AG09309 (cell line): ENCODE measurements at places on chromosomes 1 and 21.

DNA sequence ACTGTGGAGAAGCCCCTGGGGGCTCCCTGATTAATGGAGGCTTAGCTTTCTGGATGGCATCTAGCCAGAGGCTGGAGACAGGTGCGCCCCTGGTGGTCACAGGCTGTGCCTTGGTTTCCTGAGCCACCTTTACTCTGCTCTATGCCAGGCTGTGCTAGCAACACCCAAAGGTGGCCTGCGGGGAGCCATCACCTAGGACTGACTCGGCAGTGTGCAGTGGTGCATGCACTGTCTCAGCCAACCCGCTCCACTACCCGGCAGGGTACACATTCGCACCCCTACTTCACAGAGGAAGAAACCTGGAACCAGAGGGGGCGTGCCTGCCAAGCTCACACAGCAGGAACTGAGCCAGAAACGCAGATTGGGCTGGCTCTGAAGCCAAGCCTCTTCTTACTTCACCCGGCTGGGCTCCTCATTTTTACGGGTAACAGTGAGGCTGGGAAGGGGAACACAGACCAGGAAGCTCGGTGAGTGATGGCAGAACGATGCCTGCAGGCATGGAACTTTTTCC is 24.8 kb downstream of the PCSK9 start:
- DNase-seq: no peak

GRCh38 chr1:36203027-36203553 is 21.2 kb upstream of the THRAP3 start:
- DNase-seq: no peak

DNA sequence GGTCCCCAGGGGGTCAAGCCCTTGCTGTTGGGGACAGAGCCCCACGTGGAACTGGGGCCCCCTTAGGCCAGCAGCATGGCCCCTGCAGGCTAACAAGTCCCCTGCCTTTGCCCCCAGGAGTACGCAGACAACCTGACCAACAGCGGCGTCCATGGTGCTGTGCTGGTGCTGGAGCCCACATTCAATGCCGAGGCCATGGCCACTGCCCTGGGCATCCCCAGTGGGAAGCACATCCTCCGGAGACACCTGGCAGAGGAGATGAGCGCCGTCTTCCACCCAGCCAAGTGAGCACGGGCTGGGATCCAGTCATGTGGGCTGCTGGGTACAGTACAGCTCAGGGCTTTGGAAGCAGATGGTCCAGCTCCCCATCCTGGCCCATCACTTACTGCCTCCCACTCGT is 49.6 kb upstream of the TMEM51 start:
- no peak for DNase-seq

GRCh38 chr1:171643156-171643555 is 9.3 kb downstream of the MYOC start:
- no peak for DNase-seq

DNA sequence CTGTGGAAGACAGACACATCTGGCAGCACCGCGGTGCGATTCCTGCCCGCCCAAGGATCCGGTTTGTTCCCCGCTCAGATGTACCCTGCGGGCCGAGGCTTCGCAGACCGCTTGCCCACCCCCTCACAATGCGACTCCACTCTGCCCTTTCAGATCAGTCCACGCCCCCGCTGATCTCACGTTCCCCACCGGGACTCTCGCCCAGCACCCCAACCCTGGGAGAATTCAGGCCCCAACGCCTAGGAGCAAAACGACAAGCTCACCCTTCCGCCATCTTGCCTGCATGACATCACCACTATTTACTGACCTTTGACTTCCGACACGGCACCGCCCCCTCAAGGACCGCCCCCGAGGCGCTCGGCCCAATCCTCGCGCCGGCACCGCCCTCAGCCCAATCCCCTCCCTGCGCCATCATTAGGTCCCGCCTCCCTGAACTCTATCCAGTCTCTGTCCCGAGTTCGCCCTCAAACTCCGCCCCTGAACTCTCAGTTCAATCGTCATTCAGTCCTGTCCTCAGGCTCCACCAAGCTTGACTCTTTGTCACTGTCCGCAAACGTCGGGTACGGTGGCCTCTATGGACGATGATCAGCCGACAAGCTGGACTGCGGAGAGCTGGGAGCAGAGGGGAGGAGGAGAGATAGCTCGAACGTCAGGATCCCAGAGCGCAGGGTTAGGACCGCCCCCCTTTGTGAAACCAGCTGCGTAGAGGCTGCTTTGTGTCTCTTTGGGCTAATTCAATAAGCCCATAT is at the start of gene BSDC1:
TSS of gene BSDC1 (minus strand) at position 301 of the 749 bp plus-strand sequence. CDS start at position 274, 27 bp downstream.
- peak; percentile 86 for DNase-seq

DNA sequence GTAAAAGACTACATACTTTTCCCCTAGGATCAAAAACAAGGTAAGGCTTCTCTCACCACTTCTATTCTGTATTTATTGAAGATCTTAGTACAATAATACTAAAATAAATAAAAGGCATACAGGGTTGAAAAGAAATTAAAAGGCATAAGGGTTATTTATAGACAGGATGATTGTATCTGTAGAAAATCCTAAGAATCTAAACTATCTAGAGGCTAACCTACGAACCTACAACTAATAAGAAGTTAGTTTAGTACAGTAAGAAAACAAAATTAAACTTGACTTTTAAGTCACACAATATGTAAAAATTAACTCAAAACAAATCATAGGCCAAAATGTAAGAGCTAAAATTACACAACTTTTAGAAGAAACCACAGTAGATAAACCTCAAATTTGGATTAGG is 50.4 kb upstream of the ADAM30 start:
- no peak for DNase-seq

GRCh38 chr1:55529017-55529416 is 313.9 kb upstream of the USP24 start:
- DNase-seq: no peak

DNA sequence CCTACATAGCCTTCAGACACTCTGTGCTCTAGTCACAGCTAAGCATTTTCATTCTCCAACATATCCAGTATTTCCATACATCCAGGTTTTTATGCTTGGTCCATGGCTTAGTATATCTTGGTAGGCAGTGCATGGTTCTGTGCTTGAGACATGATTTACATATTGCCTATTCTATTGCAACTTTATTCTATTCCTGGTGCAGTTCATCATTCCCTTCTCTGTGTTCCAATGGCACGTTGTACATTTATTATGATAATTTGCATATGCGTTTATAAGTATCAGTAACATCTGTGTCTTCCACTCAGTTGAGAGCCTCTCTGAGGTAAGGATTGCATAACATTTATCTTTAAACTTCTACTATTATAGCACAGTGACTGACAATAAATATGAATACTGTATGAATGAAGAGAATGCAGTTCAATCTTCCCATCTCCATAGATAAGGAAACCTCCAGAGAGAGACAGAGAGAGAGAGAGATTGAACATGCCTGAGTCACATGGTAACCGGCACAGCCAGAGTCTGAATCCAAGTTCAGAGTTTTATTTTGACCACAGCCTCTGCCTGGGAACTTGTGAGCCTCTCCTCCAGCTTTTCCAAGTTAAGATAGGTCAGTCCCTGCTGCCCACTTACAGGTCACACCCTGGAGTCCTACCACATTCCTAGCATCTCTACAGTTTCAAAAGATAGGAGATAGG is 41.5 kb downstream of the PLPPR5 start:
- DNase-seq: no peak

- DNase-seq: no peak
Measured at GRCh38 chr1:31839662-31840343, 24.0 kb upstream of the SPOCD1 start.

GRCh38 chr1:194394676-194395075 is 1208.3 kb upstream of the B3GALT2 start:
- no peak for DNase-seq

GRCh38 chr1:180926164-180926981 is 13.7 kb downstream of the KIAA1614 start:
- DNase-seq: no peak

DNA sequence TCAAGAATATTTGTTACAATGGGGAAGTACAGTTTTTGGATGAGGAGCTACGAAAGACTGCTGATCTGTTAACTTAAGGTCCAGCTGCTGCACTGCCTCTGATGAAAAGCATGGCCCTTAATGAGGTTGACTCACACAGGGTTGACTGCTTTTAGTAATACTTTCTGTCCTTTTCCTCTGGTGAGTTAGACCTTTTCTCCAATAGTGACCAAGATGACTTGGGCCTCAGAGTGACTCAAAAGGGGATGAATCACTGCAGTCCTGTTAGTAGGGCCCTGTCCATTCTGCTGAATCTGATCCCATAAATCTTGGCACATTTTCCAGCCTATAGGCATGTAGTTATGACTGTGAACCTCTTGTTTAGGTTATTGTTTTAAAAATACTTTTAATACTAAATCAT is 2.7 kb downstream of the DISP1 start:
- DNase-seq: peak; percentile 80

GRCh38 chr1:222732216-222733159 is 4.5 kb upstream of the FAM177B start:
- DNase-seq: no peak

GRCh38 chr21:29124645-29125044 is 5.8 kb upstream of the MAP3K7CL start:
- DNase-seq: no peak

DNA sequence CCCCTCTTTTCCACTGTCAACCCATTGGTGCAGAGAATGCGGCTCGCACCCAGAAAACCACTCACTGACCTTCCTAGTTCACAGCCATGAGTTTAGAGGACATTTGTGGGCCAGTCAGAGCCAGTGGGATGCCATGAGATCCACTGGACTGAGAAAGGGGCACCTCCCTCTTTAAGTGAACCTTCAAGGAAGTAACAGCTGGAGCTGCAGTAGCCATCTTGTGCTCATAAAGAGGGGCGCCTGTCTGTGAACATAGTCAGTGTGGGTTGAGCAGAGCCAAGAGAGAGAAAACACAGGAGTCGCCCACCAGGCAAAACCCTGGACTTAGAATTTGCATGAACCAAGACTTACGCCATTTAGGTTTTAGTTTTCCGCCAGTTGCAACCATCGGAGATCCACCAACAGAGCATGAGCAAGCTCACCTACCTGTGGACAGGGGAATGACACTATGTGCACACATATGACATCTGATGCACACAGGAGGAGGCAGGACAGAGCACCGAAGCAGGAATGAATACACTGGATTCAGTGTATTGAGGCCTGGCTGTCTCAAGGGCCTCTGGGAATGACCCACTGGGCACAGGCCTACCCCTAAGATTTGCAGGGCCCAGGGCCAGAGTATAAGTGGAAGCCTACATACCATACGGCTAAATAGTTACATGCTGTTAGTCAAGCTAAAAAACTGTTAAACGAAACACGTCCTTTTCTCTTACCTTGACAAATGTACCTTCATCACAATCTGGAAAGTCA is 151.6 kb downstream of the GRIK3 start:
- DNase-seq: no peak

GRCh38 chr1:189513091-189513490 is 964.6 kb downstream of the BRINP3 start:
- DNase-seq: no peak

DNA sequence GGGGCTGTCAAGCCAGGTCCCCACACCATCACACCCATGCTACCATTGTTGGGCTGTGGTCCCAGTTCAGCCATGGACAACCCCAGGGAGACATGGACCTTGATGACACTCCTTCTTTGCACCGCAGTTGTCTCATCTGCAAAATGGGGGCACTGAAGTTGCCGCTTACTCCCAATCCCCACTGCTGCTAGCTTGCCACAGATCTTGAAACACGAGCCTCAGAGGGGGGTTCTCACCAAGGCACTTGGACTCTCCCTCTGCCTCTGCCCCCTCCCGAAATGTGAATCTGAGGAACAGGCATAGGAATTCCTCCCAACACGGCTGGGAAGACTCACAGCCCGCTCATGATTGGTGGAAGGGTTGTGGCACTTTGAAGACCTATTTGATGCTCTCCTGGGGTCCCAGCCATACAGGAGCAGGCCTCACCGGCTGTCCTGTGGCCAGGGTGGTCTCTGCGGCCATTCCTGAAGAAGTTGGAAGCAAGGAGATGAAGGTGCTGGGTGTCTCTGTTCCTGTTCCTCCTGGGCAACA is 31.1 kb downstream of the RUNX3 start:
- no peak for DNase-seq

GRCh38 chr21:45844181-45844580 is 137.4 kb upstream of the COL6A1 start:
- no peak for DNase-seq

GRCh38 chr1:15531003-15531402 is 4.4 kb downstream of the DNAJC16 start:
- no peak for DNase-seq

GRCh38 chr21:34205811-34206571 is 132.6 kb downstream of the MRPS6 start:
- peak; percentile 18 for DNase-seq

DNA sequence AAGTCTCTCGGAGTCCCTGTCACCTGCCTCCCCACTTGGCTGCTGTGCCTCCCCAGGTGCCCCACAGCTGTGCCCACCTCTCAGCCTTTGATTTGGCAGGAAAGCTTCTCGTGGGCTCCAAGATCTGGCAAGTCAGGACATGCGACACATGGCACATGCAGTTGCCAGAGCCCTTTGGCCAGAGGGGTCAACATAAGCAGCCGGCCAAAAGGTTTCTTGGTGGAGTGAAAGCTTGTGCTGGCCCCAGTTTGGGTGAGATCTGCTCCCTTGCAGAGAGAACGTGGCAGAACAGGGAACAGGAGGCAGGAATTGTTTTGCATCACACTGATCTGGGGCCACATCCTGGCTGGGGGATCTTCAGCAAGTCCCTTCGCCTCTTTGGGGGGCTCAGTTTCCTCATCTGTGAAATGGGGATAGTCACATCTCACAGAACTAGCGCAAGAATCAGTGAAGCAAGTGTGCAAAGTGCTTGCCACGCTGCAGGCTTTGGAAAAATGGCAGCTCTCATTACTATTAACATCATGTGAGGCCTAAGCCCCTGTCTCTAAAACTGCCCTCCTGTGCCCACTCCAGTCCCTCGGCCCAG is 232.6 kb downstream of the TRABD2B start:
- no peak for DNase-seq

GRCh38 chr1:202571719-202572339 is 138.4 kb downstream of the SYT2 start:
- no peak for DNase-seq

- DNase-seq: no peak
Measured at GRCh38 chr1:187527346-187527745, 698.6 kb downstream of the PLA2G4A start.

- no peak for DNase-seq
Measured at GRCh38 chr1:212609701-212610574, 1.4 kb downstream of the ATF3 start.

- no peak for DNase-seq
Measured at GRCh38 chr1:44411861-44412260, 6.8 kb downstream of the RNF220 start.

GRCh38 chr1:246160374-246160773 is 346.7 kb downstream of the SMYD3 start:
- DNase-seq: no peak

GRCh38 chr1:2584686-2585317 is 1.8 kb upstream of the PRXL2B start:
- DNase-seq: no peak

DNA sequence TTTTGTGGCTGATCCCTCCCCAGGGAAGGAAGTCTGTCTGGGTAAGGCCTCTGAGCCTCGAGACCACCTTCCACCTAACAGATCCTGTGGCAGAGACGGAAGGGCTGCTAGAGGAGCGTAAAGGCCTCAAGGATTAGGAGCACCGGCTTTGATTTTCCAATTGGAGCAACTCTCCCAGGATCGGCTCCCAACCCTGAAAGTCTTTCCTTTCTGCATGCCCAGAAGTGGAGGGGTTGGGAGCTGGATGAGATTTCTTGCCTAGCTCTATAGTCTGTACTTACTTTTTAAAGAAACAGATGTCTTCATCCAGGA is 41.4 kb downstream of the ELK4 start:
- no peak for DNase-seq
